ENCODE measurements at places on chromosomes 11 and 22.

- no peak for DNase-seq
These were observed 17.2 kb downstream of the CLDN25 start for GRCh38 chr11:113796663-113797259.

GRCh38 chr11:2664376-2664775 lies 35.4 kb downstream of the KCNQ1OT1 start:
- DNase-seq: no peak

GRCh38 chr11:28834877-28835276 lies 726.7 kb downstream of the METTL15 start:
- no peak for DNase-seq

DNA sequence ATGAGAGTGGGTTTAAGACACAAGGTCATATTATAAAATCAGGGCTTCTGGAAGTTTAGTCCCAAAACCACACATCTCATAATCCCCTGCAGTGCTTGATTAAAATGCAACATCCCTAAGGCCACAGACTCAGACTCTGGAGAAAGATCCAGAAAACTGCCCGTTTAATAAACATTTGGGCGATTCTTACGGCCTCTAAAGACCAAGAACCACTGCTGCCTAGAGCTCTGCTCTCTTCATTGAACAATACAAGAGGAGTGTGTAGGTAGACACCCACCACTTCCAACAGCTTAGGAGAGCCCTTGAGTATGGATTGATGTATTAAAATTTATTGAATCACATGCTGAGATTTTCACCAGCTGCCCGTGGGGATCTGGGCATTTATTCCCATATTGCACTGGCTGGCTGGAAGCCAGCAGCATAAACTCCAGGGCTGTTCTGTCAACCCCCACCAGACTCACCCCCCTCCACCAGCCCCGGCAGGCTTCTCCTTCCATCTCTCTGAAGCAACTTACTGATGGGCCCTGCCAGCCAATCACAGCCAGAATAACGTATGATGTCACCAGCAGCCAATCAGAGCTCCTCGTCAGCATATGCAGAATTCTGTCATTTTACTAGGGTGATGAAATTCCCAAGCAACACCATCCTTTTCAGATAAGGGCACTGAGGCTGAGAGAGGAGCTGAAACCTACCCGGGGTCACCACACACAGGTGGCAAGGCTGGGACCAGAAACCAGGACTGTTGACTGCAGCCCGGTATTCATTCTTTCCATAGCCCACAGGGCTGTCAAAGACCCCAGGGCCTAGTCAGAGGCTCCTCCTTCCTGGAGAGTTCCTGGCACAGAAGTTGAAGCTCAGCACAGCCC lies 749 bp upstream of the BEST1 start:
- DNase-seq: no peak

DNA sequence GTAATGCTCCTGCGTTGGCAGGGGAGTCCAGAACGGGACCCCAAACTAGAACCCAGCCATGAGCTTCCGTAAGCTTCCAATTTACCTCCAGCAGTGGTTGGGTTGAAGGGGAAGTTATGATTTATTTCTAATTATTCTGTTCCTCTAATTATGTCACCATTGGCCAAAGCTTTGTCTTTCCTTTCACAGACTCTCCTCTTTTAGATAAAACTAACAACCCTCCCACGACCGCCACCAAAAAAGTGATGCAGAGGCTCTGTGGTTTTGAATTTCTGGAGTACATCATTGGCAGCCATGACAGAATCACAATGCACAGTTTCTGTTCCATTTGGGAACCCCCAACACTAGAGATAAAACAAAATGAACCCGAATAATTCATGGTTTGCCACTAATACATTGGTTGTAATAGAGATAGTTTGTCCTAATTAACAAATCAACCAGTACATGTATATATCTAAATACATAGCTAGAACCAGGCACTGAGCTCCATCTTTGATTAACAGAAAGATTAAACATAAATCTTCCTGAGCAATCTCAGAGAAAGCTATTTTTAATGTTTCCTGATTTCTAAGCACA lies 64.3 kb downstream of the ETS1 start:
- peak; percentile 55 for DNase-seq

- peak; percentile 55 for DNase-seq
These were observed 496 bp downstream of the TMEM9B start for GRCh38 chr11:8963569-8964323.

DNA sequence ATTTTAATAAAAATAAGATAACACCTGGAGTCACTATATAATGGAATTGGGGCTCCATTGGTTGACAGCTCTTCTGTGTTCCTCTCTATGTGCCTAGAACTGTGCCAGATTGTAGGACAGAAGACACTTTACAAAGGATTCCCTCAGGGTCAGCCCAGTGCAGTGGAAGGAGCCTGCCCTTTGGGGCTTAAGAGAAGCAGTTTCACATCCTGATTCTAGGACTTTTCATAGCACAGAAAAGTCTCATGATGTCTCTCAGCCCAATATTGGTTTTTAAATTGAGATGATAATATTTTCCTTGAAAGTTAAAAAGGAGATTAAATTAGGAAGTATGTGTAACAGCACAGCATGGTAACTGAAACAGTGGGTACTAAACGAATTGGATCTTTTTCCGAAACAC lies 7.1 kb downstream of the PLAAT4 start:
- DNase-seq: no peak

- DNase-seq: no peak
These were observed 80.1 kb downstream of the C2CD3 start for GRCh38 chr11:74090701-74091100.

DNA sequence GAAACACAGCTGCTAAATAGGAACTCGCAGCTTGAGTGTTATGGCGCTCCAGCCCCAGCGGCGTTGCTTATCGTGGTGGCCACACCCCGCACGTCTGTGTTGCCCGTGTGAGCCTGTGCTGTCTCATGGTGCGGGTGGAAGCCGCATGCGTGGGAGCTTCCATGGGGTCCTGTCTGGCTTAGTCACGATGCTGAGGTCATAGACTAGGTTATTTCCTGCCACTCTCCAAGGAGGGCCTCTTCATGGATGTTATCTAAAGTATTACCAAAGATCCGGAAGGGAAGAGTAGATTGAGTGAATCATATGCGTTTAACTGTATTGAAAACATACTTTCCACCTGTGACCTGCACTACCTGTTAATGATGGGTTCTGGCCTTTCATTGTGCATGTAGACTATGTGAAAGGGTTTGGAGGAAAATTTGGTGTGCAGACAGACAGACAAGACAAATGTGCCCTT lies 21.7 kb downstream of the CTTN start:
- no peak for DNase-seq

GRCh38 chr11:104572279-104572678 lies 326.0 kb downstream of the CASP12 start:
- no peak for DNase-seq

- DNase-seq: no peak
These were observed 13.0 kb upstream of the VPS37C start for GRCh38 chr11:61174273-61174672.

GRCh38 chr11:113351480-113351879 lies 36.1 kb upstream of the ANKK1 start:
- DNase-seq: no peak

GRCh38 chr11:69195824-69196782 lies 40.4 kb downstream of the SMIM38 start:
- no peak for DNase-seq

DNA sequence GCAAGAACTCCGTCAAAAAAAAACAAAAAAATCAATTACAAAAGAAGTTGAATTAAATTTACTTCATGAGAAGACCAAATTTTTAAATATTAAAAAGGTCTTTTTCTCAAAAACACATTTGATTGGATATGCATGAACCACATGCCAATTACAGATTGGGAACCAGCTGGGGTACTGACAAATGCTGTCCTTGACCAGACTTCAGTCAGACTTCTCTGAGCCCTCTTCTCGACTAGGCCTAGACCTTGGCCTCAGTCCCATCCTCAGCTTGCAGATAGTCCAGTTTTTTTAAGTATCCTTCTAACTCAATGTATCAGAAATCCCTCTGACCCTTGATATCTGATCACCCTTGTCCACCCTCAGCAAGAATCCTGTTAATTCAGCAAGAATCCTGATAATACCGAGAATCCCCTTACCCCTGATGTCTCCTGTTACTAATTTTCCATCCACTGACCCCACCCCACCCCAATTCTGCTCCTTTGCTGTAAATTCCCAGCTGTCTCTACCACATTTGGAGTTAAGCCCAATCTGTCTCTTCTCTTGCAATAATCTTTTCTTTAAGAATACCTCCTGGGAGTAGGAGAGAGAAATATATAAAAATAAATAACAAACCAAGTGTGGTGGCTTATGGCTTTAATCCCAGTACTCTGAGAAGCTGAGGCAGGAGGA lies 30.9 kb downstream of the OR4D9 start:
- no peak for DNase-seq

GRCh38 chr11:20156876-20157613 lies 3.2 kb downstream of the DBX1 start:
- peak; percentile 14 for DNase-seq

DNA sequence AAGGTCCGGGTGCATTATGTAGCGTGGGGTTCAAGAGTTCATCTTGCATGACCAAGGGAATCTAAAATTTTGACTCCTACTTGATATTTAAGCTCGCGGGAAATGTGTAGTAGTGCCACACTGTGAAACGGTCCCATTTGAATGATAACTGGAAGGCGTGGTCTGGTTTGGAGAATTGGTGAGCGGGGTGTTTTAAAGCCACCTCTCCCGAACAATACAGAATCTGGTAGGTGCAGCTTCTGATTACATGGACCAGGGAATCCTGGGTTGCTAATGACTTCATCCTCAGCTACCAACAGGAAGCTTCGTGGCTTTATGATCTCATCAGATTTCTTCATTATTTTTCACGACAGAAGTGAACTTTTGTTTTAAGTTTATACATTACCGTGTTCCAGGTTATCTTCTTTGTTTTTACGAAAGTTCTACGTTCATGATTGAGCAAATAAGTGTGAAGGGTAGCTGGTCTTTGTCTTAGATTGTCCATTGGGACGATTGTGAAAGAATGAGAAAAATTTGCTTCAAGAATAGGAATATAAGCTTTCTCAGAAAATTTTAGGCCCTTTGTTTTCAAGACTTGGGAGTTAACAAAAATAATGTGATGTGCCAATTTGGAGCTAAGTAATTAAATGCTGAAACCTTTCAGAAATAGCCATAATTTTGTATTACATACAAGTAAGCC lies 1.7 kb downstream of the QSER1 start:
- no peak for DNase-seq

GRCh38 chr22:49253656-49254055 lies 574.0 kb downstream of the BRD1 start:
- no peak for DNase-seq

- no peak for DNase-seq
These were observed 579.0 kb downstream of the TBC1D22A start for GRCh38 chr22:47341464-47341863.

DNA sequence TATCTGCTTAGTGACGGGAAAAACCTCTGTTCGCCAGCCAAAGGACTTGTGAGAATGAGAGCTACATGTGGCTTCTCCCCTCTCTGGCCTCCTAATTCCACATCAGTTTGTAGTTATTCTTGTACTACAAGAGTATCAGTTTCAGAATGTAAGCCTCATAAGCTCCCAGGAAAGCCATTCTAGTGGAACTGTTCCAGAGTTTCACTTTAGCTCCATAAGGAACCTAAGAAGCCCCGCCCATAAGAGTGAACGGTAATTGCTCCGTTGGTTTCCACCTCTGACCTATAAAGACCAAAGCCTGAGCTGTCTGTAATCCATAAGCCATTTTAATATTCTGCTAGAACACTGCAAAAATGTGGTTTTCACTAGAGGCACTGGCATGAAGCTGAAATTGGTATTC lies 53.0 kb downstream of the SIK3 start:
- no peak for DNase-seq

- DNase-seq: no peak
These were observed 2.0 kb downstream of the PELI3 start for GRCh38 chr11:66468691-66469090.

DNA sequence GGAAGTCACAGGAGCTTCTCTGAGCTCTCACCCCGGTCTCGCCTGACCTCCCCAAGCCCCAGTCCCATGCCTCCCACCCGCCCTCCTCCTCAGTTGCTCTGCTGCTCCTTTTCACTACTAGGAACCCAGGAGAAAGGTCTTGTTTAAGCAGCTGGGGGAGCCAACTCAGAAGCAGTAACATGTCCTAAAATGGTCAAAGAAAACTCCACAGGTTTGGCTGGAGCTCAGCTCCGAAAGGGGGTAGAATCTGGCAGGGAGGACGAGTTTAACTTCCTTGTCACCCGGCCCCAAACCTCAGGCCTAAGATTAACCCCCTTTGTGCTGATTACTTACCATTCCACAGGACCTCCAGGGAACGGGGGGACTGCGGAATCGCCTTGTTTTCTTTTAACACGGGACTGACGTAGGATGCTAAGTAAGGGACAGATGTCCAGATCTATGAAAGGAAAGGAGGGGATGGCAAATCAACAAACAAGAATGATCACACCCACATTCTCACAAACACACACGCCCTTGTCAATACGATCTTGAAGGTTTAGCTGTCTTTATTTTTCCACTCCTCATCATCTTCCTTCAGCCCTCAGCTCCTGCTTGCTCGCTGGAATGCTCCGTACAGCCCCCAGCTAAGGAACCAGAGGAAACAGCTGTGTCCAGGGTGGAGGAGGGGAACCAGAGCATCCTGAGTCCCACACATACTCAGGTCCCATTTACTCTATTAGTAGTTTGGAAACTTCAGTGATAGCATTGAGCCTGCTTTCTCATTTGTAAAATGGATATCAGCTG lies 13.5 kb downstream of the PCSK7 start:
- no peak for DNase-seq

- DNase-seq: no peak
These were observed 510.3 kb downstream of the BRD1 start for GRCh38 chr22:49317369-49317768.

GRCh38 chr11:721741-722345 lies 15.8 kb downstream of the EPS8L2 start:
- peak; percentile 48 for DNase-seq

DNA sequence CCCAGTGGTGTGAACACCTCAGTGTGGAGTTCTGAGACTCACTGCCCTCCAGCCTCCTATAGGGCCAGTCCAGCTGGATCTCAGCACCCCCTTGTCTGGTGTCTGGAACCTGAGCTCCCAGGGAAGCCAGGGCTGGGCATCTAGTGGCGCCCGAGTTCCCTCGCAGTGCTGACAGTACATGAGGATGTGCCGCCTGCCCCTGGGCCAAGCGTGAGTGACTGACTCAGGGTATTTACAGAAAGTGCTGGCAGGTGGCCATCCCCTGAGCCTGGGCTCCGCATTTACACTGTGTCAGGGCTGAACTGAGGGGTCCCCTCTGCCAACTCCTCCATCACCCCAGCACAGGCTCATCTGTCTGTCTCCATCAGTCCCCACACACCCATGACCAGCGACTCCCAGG lies 185.3 kb downstream of the BRD1 start:
- DNase-seq: no peak

- no peak for DNase-seq
These were observed 6.3 kb downstream of the CAPN1 start for GRCh38 chr11:65187971-65188461.

Data from T-helper 17 cell (primary cell).